DMS53 (cell line): ENCODE measurements at places on chromosomes 11 and 22.

GRCh38 chr11:613369-613968 lies 2.3 kb downstream of the IRF7 start:
- peak; percentile 97 for DNase-seq

- DNase-seq: peak; percentile 54
Observed at GRCh38 chr11:1825039-1825740, 9.6 kb upstream of the SYT8 start.

GRCh38 chr11:32786811-32787210 lies 7.7 kb downstream of the CCDC73 start:
- no peak for DNase-seq

GRCh38 chr22:17303840-17304779 lies 65.2 kb upstream of the CECR2 start:
- no peak for DNase-seq

DNA sequence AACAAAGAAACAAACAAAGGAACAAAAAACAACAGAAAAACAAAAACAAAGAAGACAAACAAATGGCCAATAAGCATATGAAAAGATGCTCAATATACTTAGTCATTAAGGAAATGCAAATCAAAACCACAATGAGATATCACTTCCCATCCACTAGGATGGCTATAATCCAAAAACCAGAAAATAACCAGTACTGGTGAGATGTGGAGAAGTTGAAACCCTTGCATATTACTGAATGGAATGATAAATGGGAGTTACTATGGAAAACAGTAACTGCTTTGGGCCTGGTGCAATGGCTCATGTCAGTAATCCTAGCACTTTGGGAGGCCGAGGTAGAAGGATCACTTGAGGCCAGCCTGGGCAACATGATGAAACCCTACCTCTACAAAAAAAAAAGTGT lies 44.9 kb upstream of the RBFOX2 start:
- no peak for DNase-seq

GRCh38 chr22:29040385-29041275 lies 21.0 kb downstream of the C22orf31 start:
- peak; percentile 67 for DNase-seq

DNA sequence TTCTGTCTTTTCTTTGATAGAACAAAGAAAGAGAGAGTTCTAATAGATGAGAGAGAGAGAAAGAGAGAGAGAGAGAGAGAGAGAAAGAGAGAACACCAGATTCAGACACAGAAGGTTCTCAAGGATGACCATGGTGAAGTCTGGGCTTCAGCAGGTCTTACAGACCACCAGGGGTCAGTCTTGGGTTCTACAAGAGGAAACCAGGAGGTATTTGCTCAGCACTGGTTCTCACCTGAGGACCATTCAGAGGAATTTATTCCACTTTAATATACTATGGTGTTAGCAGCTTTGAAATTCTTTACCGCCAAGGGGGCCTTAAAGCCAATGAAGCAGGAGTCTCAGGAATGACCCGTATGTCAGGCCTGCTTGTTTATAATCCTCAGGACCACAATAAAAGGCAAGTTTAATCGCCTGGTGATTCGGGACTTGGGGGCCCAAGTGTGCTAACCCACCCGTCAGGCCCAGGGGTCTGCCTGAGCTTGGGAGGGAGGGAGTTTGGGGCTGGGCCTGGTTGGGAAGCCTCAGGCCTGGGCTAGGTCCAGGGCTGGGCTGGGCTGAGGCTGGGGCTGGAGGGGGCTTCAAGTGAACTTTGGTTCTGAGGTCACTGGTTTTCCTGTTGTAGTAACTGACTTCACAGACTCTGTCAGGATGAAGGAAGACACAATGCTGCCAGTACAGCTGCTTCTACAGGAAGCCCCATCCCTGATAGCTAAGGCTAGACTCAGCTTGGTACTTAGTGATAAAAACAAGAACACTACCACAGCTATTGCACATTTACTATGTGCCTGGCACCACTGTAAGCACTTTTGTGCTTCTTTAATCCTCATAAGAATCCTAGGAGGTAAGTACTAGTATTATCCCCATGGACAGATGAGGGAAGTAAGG lies 179.2 kb upstream of the ZBED5 start:
- DNase-seq: peak; percentile 93

DNA sequence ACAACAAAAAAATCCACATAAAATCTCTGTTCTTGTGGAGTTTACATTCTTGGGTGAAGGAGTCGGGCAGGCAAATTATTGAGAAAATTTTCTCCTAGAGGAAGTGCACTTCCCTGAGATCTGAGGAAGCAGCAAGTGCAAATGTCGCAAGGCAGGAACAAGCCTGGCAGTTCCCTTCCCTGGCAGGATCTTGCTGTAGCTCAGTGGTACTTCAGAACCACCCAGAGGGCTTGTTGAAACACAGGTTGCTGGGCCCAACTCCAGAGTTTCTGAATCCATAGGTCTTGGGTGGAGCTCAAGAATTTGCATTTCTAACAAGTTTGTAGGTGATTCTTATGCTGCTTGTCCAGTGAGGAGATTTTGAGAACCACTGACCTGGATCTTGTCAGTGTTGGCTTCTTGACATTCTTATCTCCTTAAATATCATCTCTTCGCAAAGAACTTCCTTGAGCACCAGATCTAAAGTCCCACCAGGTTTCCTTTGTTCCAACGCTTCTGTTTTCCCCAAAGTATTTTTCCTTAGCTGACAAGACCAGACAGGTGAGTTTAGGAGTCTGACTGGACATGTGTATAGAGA lies 9.6 kb downstream of the QSER1 start:
- DNase-seq: no peak

- no peak for DNase-seq
Observed at GRCh38 chr22:45529105-45529504, 26.4 kb downstream of the FBLN1 start.

- DNase-seq: peak; percentile 76
Observed at GRCh38 chr11:57751676-57752253, at the start of gene BTBD18. TSS of gene BTBD18 (minus strand) at chr11:57751819. CDS start at chr11:57751188, 631 bp downstream.

DNA sequence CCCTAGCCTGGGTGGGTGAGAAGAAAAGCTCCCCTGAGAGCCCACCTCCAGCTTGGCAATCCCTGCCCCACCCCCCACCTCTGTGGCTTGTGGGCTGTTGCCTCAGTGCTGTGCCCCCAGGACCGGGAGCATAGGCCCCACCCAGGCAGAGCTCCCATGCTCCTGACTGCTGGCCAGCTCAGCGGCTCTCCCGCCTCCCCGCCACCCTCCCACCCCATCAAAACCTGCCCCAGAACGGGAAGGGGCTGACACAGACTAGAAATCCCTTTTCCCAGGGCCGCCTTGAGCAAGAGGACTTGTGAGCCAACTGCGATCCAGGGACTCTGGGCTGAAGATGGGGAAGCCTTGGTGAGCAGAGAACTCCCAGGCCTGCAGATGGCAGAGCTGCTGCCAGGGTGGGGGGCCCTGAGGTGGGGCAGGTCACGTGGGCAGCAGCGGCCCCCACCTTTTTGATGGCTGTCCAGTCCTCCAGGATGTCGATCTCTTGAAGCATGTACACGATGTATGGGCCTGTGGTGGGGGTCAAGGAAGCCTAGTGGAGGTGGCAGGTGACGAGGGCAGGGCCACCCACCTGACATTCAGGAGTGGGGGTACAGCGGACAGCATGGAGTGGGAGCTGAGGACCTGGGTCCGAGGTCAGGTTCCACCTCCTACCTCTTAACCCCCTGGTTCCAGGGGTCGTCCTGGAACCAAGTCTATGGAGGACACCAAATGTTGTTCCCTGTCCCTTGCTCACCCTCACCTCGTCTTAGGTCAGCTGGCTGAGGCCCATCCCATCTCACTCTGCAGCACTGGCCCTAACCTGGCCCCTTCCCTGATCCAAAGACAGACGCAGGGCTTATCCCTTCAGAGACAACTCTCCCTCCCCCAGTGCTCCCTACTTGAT lies 2.3 kb upstream of the RIN1 start:
- no peak for DNase-seq

GRCh38 chr11:103491777-103492176 lies 382.6 kb downstream of the DYNC2H1 start:
- no peak for DNase-seq

DNA sequence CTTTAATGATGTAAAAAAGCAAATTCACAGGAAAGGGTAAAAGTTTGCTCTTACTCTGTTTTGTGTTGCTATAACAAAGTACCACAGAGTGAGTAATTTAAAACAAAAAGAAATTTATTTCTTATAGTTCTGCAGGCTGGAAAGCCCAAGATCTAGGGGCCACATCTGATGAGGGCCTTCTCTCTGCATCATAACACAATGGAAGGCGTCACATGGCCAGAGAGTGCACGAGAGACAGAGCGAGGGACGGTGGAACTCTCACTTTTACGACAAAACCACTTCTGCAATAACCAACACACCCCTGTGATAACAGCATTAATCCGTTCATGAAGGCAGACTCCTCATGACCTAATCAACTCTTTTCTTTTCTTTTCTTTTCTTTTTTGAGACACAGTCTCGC lies 31.1 kb downstream of the CD6 start:
- DNase-seq: no peak

- peak; percentile 24 for DNase-seq
Observed at GRCh38 chr22:29716814-29717545, 2.8 kb upstream of the CABP7 start.

DNA sequence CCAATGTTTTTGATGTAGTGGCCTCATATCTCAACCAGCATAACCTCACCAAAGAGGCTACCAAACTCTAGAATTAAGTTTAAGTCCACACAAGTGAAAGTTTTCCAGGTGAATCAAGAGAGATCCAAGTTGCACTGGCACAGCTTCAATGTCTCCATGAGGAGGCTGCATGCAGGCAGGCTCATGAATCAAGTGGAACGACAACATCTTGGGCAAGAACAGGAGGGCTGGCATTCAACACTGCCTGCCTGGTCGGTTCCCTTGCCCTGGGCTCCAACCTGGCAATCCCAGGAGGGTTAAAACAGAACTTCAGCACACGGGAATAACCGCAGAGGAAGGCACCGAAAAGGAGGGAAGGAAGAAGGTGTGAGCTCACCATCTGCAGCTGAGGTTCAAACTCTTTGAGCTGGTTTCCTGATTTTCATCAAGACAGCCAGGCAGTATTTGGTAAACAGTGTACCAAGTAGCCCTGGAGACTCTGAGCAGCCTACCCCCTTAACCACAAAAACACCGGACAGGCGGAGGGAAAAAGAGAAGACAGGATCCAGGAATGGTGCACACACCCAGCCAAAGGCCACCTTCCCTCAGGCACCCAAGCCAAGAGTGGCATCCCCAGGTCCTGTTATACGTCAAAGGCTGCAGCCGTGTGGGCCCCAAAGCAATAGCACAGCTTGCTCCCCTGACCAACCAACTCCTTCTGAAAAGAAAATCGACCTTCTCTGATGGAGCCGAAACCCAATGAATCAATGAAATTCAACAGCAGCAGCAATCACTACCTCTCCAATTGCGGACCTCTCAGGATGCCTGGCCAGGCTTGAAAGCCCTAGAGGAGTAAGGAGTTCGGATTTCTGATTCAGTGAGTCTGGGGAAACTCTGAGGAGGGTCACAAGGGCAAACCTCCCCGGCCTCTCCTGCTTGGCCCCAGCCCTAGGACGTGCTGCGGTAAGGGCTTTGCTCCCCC lies 1.3 kb downstream of the PACSIN2 start:
- DNase-seq: peak; percentile 42

DNA sequence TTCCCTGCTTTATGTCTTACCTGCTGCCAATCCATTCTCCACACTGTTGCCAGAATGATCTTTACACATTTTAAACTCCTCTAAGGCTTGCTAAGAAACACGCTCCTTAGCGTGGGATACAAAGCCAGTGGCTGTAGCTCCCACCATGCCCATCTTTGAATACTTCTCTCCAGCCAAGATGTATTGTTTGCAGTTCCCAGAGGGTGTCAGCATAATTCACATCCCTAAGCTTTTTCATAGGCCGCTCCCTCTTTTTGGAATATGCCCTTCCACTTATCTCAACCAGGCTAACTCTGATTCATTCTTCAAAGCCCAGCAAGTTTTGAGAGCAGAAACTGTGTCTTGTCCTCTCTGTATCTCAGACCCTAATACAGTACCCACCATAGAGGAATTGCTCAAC lies 8.1 kb upstream of the UPK2 start:
- no peak for DNase-seq

- DNase-seq: no peak
Observed at GRCh38 chr22:43455846-43456245, 44.0 kb downstream of the MPPED1 start.

DNA sequence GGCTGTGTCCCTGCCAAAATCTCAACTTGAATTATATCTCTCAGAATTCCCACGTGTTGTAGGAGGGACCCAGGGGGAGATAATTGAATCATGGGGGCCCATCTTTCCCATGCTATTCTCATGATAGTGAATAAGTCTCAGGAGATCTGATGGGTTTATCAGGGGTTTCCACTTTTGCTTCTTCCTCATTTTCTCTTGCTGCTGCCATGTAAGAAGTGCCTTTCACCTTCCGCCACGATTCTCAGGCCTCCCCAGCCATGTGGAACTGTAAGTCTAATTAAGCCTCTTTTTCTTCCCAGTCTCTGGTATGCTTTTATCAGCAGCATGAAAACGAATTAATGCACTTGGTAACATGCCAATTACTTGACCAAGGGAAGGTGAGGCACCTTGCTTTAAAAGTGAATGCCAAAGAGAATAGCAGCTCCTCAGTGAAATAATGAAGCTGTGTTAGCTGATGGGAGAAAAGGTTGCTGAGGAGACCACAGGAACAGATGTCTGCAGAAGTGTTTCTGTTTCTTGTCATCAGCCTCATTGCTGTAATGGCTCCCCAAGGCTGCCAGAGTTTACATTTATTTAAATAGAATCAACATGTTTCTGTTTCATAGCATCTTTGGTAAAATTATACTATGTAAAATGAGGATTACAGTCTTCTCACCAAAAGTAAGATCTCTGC lies 89.0 kb upstream of the CD44 start:
- no peak for DNase-seq

DNA sequence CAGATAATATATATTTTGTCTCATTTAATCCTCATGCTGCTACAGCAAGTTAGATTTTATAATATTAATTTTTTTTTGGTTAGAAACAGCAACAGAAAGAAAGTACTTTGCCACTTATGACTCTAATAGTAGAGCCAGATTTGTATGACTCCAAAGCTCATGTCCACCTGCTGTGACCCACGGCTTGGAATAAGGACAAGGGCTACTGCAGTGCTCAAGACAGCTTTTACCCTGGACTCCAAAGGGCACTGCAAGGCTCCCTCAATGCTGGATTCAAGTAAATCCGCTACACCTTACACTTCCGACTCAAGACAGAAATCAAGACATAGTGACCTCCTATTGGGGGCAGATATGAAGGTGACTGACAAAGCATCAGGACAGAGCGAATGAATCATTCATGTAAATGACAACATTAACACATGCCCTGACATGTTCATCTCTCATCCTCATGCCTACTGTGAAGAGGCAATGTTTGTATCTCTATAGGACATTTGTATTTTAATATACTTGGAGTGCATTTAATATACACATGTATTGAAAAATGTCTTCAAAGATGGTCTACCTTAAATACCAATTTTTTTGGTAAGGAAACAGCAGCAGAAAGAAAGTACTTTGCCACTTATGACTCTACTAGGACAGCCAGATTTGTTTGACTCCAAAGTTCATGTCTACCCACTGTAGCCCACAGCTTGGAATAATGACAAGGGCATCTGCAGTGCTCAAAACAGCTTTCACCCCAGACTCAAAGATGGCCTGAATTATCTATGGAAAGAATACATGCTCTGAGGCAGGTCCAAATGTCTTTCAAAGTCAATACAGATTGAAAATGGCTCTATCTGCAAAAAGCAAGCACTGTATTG lies 375.6 kb upstream of the CCDC90B start:
- DNase-seq: no peak

GRCh38 chr11:124864176-124864891 lies 898 bp upstream of the ROBO3 start:
- no peak for DNase-seq
